ENCODE measurements at places on chromosomes 13 and 19.

DNA sequence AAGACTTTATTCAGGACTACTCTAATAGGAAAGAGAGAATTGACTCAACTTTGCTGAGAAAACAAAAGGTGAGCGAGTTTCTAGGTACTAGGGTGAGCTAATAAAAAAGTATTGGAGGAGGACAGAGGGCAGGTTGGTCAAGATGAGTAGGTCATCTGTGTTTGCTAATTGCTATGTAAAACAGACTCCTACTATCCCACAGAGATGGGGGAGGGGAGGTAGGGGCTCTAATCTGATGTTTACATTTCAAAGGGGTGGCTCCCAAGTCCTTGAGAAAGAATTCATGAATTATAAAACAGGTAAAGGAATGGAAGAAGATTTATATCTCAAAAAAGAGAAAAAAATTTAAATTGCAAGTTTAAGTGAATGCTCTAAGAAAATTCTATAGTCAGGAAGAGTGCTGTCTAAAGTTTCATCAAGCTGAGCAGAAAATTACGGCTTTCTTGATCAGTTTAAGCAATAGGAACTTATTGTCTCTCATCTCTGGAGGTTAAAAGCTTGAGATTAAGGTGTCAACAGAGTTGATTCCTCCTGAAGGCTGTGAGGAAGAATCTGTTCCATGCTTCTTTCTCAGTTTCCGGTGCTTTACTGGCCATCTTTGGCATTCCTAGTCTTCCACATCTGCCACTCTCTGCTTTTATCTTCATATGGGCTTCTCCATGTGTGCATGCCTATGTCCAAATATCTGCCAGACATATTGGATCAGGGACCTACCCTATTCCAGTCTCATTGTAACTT is 790.3 kb downstream of the SLITRK5 start:
- DNase-seq = no peak

GRCh38 chr19:18157465-18158063 is 4.6 kb downstream of the PIK3R2 start:
- no peak for DNase-seq

GRCh38 chr19:49692147-49692506 is 1.2 kb downstream of the CPT1C start:
- no peak for DNase-seq

GRCh38 chr19:49830766-49831165 is 12.7 kb downstream of the MED25 start:
- no peak for DNase-seq

GRCh38 chr13:51000061-51000460 is 90.5 kb downstream of the RNASEH2B start:
- DNase-seq = no peak

DNA sequence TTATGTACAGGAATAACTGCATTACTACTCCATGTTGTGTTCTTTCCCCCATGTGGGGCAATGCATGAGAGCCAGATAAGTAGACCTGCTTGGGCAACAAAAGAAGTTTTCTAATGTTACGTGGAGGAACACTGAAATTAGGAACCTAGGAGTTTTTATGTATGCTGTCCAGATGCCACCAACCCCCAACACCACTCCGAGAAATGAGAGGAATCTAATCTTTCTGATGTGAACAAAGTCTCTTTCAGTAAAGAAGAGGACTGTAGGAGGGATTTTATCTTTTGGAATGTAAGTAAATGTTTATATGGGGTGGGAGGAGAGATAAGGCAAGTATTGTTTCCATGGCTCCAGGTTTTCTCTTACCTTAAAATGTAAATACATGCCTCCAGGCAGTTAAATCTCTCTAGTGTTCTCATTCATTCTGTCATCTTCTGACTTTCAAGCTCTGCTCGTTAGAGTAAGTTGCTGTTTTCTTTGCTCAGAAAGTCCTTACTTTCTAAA is 820.6 kb downstream of the PCDH17 start:
- DNase-seq = no peak

- peak; percentile 28 for DNase-seq
These were observed 24.6 kb upstream of the ZNF846 start for GRCh38 chr19:9793071-9793591.

DNA sequence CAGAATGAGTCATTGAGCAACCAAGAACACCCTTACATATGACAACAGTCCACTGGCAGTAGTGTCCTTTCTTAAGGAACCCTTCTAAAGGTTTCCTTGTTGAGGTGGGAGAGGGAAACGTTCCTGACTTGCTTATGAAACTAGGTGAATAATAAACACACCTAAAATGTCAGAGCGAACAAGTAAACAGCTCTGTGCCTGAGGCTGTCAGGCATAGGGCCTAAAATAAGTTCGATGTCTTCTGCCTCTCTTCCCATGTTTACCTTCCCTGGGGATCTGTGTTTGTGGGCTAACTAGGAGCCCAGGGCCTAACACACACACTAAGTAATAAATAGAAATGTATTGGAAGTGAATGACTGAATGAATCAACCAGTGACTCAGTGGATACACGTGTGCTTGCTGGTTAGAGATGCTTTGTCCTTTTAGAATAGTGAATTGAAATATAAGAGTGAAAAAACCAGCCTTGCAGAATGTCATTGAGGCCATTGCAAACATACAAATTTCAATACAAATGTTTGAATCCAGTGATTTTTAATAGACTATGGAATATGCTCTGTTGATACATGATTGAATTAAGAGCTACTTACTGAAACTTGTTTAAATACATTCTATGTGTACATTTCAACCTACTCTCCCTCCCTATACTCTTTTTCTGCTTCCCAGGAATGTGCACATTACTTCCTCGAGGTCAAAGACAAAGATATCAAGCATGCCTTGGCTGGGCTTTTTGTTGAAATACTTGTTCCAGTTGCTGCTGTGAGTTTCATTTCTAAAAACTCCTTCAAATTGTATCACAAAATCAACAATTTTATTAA is 102.9 kb downstream of the FRY start:
- no peak for DNase-seq

DNA sequence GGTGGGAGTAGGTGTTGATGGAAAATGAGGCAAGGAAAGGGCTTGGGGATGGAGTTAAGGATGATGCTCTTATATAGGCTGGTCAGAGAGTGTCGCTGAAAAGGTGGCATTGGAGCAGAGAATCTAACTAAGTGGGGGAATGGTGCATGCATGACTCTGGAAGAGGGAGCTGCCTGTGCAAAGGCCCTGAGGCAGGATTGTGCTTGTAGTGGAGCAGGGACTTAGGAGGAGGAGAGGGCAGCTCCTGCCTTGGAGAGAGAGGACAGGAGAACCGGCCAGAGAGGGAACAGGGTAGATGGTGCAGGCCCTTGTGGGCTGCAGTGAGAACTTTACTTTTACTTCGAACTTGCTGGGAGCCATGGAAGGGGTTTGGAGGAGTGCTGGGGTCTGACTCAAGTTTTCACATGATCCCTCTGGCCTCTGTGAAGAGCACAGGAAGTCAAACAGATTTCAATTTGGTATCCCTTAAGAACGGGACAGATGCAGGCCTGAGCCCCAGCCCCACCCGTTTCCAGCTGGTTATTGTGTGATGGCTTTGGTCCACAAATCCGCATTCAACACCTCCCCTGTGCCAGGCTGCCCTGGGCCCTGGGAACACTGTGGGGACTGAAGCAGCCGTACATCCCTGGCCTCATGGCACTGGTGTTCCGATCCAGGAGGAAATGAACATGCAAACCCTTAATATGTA is 7.0 kb downstream of the AP2A1 start:
- DNase-seq = no peak

DNA sequence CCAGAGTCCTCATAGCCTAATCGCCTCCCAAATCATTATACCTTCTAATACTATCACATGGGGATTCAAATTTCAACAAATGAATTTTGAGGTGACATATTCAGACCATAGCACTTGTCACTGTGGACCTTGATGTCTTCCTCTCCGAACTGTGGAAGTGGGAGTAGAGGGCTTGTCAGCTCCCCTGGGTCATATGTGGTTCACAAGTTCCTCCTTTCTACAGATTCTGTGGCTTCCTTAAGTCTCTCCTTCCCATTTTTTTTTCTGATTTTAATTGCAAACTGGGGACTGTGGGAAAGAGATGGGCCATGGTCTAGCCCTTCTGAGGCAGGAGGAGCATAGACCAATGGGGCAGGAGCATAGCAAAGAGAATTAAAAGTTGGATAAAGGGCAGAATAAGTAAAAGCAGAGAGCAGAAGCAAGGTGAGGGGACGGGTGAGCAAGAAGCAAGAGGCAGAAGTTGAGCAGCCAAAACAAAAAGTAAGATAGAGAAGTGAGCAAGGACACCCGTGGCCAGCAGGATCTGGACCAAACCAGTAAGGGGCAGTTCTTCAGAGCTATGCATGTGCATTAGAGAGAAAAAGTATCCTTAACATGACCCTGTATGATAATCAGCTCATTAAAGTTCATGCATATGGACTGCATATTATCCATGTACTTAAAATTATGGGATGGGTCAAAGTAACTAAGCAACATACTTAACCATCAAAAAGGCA is 2.6 kb upstream of the SIGLEC7 start:
- no peak for DNase-seq

- DNase-seq = no peak
These were observed 32.6 kb upstream of the RFC3 start for GRCh38 chr13:33785384-33785783.

DNA sequence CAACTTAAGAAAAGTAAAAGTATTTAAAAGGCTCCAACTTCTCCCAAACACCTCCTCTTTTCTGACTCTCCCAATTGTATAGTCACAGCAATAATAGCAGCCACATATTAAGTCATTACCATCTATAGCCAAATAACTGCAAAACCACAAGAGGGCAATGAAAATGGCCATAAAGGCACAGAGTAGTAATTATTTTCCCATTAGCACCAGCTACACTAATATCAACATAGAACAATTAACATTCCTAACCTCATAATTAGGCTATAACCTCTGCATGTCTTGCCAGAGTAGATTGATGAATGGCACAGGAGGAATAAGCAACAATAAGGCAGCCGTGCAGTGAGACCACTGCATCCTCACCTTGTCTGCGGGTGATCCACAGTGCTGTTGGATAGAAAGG is 226.4 kb upstream of the SERP2 start:
- no peak for DNase-seq
